NCI-H2081 treated with DMSO at 0.1 percent for 48 hours (cell line): ENCODE measurements at places on chromosomes 4 and X.

DNA sequence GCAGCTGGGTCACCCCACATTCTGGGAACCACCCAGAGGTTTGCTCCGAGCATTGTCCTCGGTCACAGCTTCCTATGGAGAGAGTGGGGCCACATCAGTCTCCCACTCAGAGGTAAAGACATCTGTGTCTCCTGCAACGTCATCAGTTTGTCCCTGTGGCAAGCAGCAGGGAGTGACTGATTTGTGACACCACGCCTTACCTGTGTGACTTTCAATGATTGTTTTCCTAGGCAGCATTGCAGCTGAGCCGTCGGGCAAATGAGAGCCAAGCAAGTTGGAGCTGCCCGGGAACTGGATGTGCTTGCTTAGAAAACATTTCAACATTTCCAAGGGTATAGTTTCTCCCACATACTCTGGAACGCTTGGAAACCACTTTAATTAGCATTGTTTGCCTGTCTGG, 29.7 kb upstream of the HELT start:
- no peak for DNase-seq

DNA sequence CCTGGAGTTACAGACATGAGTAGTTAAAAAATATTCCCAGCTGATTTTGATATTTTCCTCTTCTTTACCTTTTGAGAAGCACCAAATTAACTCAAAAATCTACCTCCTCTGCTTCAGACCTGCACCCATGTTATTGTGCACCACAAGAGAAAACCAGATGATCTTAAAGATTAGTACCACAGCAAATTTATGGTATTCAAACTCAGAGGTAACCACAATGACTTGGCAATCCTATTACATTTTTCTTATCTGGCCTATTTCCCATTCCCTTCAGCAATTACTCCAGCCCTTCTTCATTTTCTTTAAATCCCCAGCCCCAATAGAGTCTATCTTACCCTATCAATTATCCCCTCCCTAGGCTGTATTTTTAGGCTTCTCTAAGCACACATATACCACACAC, 535.1 kb downstream of the FAT4 start:
- DNase-seq: no peak

GRCh38 chr4:112509243-112510141, 6.5 kb downstream of the NEUROG2 start:
- no peak for DNase-seq

GRCh38 chr4:141900856-141901255, 264.5 kb downstream of the IL15 start:
- no peak for DNase-seq

DNA sequence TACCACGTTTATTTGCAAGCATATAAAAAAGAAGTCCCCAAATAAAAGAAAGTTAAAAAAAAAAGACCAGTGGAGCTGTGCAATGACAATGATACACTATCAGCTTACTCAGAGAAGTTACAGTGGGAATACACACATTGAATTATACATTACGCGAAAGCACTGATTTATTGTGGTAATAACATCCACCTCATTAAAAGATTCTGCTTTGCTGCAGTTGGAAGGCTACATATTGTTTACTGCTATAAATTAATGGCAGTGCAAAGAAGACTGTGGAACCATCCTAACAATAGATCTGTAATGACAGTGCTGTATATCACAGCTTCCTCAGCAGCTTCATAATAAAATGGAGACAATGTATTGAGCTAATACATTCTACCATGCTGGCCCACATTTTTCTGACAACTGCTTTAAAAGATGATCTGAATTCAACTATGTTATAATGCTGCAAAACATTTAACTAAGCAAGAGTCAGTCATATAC, 142.5 kb upstream of the MAB21L2 start:
- DNase-seq: no peak

DNA sequence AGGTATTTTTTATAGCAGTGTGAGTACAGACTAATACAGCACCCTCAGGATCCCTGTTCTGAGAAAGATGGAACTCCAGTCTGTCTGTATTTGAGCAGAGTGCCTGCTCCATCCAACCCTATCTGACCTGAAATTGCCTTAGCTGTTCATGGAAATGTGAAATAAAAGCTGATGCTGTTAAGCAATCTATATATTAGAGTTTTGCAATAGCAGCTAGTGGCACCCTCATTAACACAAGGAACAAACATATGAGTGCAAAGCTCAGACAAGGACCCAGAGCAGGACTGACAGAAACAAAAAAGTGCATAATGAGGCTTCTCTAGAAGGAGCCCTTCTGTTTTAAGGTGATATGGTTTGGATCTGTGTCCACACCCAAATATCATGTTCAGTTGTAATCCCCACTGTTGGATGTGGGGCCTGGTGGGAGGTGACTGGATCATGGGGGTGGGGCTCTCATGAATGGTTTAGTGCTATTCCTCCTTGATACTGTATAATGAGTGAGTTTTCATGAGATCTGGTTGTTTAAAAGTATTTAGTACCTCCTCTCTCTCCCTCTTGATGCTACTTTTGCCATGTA, 272.9 kb upstream of the KLF3 start:
- DNase-seq: no peak

GRCh38 chr4:128338634-128339355, 51.2 kb upstream of the PGRMC2 start:
- no peak for DNase-seq

DNA sequence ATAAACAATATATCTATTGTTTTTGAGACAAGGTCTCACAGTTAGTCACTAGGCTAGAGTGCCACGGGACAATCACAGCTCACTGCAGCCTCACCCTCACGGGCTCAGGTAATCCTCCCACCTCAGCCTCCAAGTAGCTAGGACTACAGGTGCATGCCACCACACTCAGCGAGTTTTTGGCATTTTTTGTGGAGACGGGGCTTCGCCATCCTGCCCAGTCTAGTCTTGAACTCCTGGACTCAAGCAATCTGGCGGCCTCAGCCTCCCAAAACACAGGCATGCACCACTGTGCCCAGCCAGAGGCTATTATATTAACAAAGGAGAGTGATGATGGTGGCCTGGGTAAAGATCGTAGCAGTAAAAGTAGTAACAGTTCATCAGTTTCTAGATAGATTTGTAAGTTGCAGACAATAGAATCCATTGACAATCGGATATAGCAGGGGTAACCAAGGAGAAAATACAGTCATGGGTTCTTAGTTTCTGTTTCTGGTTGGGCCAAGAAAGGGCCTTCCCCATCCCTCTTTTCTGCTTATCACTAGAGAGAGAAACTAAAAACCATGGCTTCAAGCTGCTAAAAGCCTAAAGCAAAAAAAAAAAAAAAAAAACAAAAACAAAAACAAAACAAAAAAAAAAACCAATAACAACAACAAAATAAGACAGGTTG, 60.6 kb downstream of the ANXA10 start:
- no peak for DNase-seq

GRCh38 chrX:34893741-34894140, 48.9 kb upstream of the FAM47B start:
- DNase-seq: no peak

- no peak for DNase-seq
Measured at GRCh38 chrX:13888284-13888683, 71.4 kb upstream of the GPM6B start.

DNA sequence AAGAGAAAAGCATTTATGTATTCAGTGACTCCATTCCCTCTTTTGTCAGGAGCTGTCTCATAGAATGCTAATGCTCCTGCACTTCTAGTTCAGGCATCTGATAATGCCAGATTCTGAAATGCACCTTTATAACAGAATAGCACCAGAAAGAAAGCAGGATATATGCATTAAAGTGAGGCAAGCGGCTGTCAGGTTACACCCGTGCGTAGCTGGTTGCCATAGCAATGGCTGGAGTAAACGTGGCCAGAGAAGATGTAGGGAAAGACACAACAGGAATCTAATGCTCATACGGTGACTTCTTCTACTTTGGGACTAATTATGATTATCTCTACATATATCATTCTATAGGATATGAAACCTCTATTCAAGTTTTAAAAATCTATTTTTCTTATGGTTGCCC, 5.9 kb downstream of the EMCN start:
- DNase-seq: no peak

- no peak for DNase-seq
Measured at GRCh38 chr4:163148466-163149336, 18.0 kb downstream of the NAF1 start.

DNA sequence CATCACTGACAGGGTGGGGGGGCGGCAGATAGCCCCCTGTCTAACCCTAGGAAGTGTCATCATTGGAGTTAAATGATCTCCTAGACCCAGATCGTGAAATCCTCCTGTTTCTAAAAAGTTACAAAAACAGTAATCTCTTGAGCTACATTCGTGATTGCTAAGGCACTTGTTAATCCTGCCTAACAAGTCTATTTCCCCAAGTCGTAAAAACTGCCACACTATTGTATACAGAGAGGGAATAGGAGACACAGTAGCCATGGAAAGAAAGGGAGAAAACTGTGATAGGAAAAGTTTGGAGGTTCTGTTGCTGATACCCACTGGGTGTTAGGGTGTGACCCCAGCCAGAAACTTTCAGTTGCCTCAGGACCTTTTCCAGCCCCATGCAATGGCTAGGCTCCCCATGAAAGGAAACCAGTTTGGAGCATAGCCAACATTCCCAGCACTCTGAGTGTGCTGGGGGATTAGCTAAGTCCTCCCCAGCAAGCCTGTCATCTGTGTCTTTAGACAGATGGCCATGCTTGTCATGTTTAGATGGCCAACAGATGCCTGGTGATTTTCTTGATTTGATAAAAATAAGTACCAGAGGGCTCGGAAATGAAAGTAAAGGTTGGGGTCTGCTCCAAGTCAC, 63.3 kb upstream of the ANXA10 start:
- DNase-seq: no peak

DNA sequence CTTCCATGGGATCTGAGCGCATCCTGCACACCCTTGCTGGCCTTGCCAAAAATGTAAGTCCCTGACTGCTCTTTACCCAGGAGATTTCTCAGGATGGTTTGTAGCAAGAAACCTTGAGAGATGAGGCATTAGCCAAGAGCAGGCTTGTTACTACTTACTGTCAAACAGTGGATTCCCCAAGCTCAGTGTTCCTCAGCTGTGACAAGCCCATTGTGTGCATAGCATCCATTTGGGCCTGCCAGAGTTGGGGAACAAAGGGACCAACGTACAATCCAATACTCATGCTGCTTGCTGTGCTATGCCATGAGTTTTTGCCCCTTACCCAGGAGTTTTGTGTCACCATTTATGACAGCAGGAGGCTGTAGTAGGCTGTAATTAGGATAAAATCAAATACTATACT, 267.6 kb downstream of the TENM3 start:
- DNase-seq: no peak

DNA sequence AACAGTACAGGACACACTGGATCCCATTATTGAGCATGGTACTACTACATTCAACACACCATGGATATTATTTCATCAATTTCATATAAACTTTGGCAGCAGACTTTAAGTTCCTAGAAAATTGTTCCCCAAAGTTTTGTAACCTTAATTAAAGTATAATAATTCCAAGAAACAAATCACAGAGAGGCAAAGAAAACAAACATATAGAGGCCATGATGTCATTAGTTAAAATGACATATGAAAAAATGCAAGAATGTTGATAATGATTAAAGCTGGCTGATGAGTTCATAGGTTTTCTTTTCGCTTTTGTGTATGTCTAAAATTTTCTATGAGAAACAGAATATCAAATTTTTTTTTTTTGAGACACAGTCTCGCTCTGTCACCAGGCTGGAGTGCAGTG, 26.8 kb downstream of the LRBA start:
- DNase-seq: no peak

GRCh38 chr4:3311095-3311372, 18.2 kb downstream of the RGS12 start:
- DNase-seq: no peak

DNA sequence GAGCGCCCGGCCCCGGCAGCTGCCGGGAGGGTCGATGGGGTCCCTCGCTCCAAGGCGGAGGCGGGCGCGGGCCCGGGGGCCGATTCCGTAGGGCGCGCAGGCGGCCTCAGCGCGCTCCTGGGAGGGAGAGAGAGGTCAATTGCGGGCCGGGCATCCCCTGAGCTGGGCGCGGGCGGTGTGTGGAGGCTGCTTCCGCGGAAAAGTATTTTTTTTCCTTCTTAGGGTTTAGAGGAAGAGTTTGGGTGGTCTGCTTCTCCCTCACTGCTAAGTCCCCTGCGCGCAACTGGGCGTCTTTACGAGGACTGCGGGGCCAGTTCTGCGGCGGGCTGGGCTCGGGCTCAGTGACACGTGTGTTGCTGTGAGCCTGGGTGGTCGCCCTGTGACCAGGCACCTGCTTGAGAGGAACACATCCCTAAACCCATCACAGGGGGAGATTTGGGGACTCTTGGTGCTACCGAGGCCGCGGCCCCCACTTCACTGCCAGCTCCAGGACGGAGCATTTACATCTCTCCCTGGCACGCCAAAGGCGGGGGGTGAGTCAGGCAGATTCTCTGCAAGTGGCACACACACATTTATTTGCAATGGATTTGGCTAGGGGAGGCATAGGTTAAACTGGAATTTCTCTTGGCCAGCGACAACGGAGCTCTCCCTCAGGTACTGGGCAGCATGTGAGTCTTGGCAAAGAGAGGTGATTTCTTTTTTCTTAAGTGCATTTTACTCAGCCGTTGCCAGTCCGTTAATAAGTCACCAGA, 151.2 kb upstream of the SLC4A4 start:
- DNase-seq: no peak

DNA sequence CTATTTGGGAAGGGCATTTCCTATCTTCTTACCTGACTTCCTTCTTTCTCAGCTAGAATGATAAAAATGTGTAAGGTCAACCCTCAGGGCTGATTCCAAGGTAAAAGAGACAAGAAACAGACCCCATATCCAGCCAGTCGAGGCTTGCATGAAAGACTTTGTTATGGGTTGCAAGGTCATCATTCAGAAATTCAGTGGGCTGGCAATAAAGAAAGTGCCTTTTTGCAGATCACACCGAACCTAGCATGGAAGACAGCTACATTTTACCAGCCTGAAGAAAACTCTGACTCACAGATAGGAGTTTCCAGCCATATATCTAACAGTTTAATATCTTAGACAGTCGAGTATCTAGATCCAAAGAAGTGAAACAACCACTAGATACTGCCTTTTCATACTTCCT, 87.4 kb downstream of the PDGFC start:
- DNase-seq: no peak

DNA sequence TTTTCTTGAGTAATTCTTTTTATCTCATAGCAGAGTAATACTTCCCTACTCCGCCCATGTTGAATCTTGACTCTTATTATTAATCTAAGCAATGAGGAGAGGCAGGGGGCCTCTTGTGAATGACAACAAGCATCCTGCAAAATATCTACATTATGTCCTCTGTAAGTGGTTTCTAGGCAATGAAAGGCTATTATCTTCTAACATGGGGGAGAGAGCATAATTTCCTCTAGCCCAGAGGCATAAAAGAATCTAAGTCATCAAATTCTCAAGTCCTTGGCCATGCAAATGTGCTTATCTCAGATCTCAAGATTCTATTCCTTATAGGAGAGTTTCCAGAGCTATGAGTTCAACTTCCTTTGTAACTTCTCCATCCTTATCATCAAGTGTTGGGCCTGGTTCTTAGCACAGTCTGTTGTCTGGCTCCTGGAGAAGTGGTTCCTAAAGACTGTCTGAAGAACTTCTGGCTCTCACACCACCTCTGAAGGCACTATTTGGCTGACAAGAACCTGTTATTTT, 423.1 kb upstream of the INTU start:
- DNase-seq: no peak
